ENCODE measurements at places on chromosomes 11 and 22.

DNA sequence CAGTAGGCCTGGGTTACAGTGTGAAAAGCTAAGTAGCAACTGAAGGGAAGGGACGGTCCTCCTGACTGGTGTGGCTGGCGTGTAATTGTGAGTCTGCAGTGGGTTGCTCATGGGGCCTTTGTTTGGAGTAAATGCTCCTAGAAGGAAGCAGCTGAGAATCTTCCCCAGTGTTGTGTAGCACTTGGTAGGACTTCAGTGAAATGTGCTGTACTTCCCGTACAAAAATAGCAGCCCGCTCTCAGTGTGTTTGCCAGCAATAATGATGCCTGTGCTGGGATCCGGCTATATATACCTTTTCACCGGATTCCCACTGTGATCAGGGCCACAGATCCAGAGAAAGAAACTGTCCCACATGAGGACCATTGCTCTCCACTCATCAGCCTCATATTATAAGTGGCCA is 175.7 kb upstream of the NTM start:
- DNase-seq, result no peak

DNA sequence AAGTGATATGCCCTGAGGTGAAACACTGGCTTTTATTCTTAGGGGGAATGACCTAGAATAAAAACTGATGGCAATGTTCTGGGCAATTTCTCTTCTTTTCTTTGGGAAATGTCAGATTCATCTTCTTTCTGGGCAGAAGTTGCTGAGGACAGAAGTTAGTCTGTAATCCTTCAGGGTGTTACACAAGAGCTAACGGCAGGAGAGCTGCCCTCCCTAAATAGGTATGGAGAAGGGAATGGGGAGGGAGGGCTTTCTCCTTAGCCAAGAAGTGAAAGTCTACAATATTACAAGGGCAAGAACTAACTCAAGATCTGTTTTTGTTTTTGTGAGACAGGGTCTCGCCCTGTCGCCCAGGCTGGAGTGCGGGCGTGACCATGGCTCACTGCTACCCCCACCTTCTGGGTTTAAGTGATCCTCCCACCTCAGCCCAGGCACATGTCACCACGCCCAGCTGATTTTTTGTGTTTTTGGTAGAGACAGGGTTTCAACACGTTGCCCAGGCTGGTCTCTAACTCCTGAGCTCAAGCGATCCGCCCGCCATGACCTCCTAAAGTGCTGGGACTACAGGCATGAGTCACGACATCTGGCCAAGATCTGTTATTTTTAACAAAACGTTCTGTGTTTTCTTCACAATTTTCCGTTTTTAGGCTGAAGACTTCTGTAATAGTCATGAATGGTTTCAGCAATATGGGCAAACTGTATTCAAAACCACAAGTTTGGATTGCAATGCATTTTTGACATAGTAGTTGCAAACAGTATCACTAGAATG is 7.2 kb downstream of the PIWIL4 start:
- no peak for DNase-seq

GRCh38 chr11:14529321-14529720 is 9.1 kb upstream of the PSMA1 start:
- no peak for DNase-seq

GRCh38 chr11:12505183-12505582 is 127.8 kb downstream of the PARVA start:
- no peak for DNase-seq

DNA sequence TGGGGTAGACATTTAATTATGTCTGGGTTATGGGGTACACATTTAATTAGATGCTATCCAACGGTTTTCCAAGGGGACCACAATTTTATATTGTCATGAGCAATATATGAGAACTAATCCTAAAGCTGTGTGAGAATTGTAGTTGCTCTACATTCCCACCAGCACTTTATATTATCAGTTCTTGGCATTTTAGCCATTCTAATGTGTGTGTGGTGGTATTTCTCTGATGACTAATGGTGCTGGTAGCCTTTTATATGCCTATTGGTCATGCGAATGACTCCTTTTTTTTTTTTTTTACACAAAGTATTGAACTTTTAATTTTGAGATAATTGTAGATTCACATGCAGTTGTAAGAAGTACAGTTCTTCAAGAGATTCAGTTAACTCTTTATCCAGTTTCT is 26.2 kb downstream of the TMEM135 start:
- no peak for DNase-seq

DNA sequence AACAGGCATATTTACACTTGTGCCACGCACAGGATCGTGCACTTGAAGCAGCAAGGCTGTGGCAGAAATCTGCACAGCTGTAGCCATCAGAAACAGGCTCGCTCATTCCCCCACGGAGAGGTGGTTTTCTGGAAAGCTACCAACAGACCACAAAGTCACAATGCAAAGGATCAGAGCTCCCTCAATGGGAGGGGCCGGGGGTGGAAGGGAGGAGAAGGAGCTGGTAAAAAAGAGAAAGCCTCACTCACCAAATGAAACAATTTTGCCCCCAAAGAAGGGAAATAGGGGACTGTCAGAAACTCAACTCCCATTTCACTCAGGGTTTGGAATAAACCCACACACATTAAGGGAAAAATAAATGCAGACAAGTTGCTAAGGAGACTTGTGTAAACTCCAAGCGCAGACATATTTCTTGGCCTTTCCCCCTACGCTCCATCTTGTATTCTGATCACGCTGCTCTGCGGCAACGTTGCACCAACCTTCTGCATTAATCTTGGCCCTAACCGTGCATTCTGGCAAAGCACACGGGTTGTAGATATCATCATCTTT is 43.2 kb upstream of the BLID start:
- DNase-seq, result no peak

GRCh38 chr22:24380905-24381230 is 46.5 kb upstream of the ADORA2A start:
- DNase-seq, result no peak

DNA sequence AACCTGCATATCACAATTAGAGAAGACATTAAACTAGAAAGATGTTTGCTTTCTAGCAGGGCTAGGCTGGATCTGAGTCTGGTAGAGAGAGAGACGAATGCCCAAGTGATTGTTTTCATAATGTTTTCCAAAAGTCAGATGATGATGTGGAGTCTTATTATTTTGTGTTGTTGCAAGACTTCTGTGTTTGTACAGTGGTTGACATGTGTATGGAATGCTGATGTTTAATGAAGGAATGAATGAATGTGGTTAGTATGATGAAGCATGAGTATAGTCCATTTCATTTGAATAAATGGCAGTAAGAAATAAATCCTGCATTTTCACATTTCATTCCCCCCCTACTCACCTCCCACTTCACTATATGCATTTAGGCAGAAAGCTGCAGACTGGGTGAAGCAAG is 69.6 kb downstream of the PPP2R1B start:
- DNase-seq, result no peak

DNA sequence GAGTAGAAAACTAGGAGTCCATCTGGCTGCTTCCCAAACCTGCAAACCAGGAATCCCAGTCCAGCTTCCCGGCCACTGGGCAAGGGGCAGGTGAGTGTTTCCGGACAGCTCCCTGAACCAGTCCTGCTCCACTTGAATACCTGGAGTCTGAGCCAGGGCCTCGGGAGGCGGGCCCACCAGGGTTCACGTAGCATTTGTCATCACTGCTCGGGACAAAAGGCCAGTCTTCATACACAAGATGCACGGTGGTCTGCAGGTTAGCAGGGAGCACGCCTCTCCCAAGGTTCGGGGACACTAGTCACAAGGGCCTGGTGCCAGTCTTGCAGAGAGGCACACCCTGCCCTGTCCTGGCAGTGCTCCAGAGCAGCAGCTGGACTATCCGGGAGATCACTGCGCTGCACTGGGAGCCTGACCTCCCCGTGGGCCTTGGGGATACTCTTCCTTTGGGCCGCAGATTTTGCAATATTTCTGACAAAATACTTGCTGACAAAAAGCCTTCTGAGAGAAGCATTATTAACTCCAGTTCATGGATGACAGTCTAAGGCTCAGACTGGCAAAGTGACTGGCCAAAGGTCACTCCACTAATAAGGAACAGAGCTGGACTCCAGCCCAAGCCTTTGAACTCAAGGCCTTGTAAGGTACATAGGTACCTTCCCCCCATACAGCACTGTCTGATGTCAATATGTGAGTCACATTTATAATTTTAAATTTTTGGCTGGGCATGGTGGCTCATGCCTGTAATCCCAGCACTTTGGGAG is 25.1 kb downstream of the CD6 start:
- DNase-seq, result no peak

GRCh38 chr11:61150706-61151544 is 10.3 kb downstream of the VPS37C start:
- DNase-seq, result no peak

DNA sequence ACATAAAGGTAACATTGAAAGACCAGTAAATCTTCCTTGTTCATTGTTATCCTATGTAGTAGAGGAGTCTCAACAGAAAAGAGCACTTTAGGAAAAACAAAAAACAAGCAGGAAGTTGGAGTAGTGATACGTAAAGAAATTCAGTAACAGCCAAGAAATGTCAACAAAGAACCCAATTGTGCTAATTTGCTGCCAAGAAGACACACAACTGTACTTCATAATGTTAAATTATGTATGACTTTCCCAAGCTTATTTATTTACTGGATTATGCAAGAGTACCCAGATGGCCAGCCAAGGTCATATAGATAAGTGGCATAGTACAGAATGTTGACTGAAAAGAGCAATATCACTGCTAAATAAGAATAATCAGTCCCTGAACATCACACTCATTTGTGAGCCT is 264.7 kb upstream of the CCDC179 start:
- no peak for DNase-seq

- no peak for DNase-seq
Measured at GRCh38 chr11:12889243-12889642, 119.9 kb upstream of the RASSF10 start.

GRCh38 chr11:87190071-87190470 is 152.3 kb downstream of the TMEM135 start:
- no peak for DNase-seq

DNA sequence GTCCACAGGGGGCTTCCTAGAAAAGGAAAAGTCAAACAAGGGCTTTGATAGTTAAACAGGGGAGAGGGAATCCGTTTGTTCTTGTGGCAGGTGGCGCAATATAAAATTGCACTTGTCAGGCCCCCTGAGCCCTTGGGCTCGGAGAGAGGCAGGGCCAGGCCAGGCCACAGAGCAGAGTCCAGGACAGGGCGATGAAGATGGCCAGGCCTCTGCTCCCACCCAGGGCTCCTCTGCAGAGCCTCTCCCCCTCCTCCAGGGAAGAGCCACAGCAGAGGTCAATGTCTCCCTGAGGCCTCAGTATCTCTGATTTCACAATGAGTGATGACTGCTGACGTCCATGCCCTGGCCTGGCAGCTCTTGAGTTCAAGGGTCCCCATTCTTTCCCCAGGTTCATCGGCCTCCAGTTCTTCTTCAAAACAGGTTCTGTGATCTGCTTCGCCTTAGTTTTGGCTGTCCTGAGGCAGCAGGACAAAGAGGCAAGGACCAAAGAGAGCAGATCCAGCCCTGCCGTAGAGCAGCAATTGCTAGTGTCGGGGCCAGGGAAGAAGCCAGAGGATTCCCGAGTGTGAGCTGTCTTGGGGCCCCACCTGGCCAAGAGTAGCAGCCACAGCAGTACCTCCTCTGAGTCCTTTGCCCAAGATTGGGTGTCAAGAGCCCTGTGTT is 36.4 kb upstream of the TPBGL start:
- no peak for DNase-seq

GRCh38 chr11:22878039-22878438 is 17.8 kb upstream of the CCDC179 start:
- no peak for DNase-seq

GRCh38 chr22:24156141-24156912 is 25.0 kb upstream of the SUSD2 start:
- DNase-seq, result peak; percentile 28

GRCh38 chr11:128518493-128519207 is 68.7 kb downstream of the ETS1 start:
- DNase-seq, result no peak

GRCh38 chr11:31045335-31045734 is 324.2 kb downstream of the DCDC1 start:
- DNase-seq, result no peak

- DNase-seq, result peak; percentile 6
Measured at GRCh38 chr11:20110908-20111669, 49.2 kb downstream of the DBX1 start.

GRCh38 chr11:64094463-64095260 is 58.9 kb downstream of the FLRT1 start:
- no peak for DNase-seq

GRCh38 chr11:116840746-116841296 is 3.4 kb upstream of the APOA1 start:
- no peak for DNase-seq

DNA sequence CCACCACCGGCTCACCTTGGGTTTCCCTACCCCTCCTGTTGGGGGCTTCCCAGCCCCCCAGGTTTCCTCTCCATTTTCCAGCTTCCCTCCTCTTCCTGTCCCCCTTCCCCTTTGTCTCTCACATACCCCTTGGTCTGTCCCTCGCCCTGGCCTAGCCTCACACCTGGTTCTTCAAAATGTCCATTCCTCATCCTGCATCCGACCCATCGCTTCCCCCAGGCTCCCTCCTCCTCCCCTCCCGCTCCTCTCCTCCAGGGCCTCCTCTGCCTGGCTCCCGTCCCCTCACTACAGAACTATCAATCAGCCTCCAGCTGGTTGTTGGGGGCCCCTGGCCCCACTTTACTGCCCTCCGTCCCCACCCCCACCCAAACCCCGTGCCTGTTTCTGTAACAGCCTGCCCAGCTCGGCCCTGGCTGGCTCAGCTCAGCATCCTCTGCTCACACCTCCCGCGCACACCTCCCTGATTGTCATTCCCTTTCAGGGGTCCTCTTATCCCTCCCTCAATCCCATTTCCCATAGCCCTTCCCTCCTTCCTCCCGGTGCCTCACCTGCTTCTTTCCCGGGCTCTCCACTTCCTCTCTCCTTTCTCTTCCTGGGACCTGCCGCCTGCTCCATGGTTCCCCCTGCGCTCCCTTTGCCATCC is 1.2 kb downstream of the CNIH2 start:
- no peak for DNase-seq

- no peak for DNase-seq
Measured at GRCh38 chr11:22479208-22479607, 141.0 kb downstream of the SLC17A6 start.

- DNase-seq, result no peak
Measured at GRCh38 chr22:25380122-25380747, 160.8 kb downstream of the CRYBB2 start.

GRCh38 chr11:18088966-18089365 is 16.9 kb downstream of the SAAL1 start:
- no peak for DNase-seq

- DNase-seq, result no peak
Measured at GRCh38 chr11:60756307-60757032, at the start of gene MS4A15. MS4A15 (plus strand) TSS chr11:60756867; CDS start chr11:60763734, 6,867 bp downstream.

GRCh38 chr11:25163421-25163820 is 666.6 kb downstream of the LUZP2 start:
- DNase-seq, result no peak

DNA sequence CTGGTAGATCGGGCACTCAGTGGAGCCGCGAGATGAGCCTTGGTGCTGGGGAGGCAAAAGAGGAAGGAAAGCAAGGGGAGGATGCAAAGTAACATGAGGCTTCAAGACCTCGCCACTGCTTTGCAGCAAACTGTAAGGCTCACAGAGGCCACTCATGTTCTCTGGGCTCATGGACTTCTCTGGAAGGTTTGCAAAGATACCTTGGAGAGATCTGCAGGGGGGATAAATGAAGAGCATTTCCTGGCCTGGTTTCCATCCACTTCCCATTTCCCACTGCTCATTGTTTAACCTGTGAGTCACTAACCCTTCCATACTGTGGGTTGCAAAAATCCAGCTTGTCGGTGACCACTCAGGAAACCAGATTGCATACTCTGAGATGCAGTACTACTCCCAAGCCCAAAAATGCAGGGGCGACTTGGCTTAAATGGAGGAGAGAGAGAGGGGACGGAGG is 38.5 kb downstream of the OSBP2 start:
- DNase-seq, result no peak
